ENCODE measurements at places on chromosomes 12 and 14.
A peak's percentile ranks its signal among the peaks of the same experiment; 100 is the strongest.

- no peak for DNase-seq
Measured at GRCh38 chr12:25914551-25914950, 43.9 kb upstream of the RASSF8 start.

GRCh38 chr14:49196327-49196726 is 389.9 kb downstream of the RPS29 start:
- DNase-seq: no peak

- DNase-seq: no peak
Measured at GRCh38 chr12:51430196-51430895, 5.7 kb downstream of the SLC4A8 start.

DNA sequence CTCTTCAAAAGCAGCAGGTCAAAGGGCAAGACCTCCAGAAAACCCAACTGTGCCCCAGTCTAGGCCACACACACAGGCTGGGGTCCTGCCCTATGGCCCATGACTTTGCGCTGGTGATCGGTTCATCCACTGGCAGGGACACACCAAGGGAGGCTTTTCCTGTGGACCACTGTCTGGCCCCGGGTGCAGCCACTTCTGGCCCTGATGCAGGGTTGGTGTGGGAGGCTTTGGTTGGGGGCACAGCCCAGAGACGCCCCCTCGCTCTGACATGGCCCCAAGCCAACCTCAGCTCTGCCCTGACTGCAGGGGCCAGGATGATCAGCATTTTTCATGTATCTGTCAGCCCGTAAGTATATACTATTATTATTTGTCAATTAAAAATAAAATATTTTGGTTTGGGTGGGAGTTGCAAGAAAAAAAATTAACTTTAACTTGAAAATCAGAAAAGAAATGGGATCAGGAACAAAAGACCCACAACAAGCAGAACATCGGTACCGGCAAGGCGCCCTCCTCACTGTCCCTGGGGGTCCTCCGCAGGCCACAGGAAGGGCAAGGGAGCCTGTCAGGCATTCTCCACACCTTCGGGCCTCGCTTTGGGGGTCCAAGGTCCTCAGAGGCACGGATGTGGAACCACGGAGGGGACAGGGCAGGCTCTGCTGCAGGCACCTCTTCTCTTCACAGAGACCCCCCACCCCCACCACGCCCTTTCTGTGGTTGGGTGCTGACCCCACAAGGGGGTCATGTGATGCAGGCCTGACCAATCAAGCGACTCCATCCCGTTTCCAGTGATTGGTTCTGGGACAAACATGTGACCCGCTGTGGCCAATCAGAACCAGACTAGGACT is 181.5 kb upstream of the SFSWAP start:
- DNase-seq: peak; percentile 42

GRCh38 chr14:105211758-105212089 is 30.6 kb upstream of the NUDT14 start:
- DNase-seq: no peak

DNA sequence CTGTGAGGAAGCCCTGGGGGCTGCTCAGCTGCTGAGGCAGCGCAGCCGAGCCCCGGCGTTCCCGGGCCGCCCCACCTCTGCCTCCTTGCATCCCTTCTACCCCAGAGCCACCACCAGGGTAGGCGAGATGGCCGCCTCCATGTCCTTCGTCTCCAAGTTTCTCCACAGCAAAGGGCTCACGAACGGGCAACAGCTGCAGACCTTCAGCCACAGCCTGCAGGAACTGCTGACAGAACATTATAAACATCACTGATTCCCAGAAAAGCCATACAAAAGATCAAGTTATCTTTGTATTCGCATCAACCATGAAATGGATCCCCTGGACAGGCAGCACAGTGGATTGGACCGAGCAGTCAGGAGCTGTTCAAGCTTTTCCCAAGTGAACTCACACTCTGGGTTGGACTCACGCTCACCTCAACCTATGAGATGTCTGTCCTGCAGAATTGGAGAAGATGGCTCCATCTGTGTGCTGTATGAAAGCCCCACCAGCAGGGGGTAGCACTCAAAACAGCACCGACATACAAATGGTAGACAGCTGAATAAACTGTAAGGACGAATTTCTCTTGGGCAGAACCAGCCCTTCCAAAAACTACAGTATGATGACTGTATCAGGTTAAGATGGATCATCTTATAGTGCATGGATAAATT is 19.4 kb upstream of the A2M start:
- DNase-seq: no peak

GRCh38 chr12:120373683-120374082 is 4.7 kb upstream of the MSI1 start:
- no peak for DNase-seq

GRCh38 chr12:12474931-12475795 is 87.5 kb downstream of the DUSP16 start:
- DNase-seq: no peak

GRCh38 chr12:114681116-114681871 is 2.7 kb downstream of the TBX3 start:
- peak; percentile 52 for DNase-seq

DNA sequence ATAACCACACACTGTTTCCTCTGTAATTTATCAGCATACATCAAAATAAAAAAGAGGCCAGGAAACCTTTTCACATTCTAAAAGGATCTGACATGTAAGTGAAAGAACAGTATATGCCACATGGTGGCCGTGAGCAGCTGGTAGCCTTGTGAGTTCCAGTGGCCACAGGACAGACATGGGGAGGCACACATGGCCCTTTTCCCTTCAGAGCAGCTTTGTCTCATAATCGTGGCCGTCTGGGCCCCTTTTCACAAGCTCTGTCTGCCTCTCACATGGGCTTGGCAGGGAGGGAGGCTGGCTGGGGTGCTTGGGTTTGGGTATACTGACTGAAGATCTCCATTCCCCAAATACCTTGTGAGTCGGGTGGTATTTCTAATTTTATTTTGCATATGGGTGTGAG is 1.5 kb upstream of the ZDHHC22 start:
- DNase-seq: no peak

DNA sequence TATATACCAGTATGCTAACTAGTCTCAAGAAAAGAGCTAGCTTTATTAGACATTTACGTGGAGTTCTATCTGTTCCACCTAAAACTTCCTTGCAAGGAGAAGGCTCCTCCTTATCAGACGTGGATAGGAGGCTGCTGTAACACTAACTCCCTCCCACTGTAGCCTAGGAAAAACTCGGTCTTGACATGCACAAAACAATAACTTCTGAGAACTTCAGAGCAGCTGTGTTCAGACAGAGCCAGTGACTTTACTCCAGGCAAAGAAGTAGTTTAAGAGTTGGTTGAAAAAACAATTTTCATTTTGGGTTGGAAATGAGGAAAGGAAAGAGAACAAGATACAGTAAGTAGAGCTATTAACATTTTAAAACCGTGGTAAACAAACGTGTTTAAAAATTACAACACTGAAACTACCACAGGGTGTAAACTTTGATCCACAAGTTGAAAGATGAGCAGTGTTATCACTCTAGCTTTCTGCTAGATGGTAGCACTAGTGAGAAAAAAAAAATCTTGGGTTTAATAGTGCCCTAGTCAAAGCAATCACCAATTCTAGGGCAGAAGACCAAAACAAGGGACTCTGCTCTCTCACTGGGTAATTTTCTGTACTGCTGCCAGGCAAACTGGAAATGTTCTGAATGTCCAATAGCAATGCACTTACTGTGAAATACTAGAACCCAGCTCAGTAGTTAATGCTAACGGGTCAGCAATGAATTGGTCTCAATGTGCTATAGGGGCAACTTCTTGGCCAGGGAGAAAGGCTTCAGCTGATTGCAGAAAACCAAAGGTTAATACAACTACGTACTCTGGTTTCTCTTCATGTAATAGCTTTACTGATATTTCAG is 2.4 kb downstream of the ATF7 start:
- DNase-seq: no peak

GRCh38 chr12:76697849-76698248 is 66.1 kb upstream of the ZDHHC17 start:
- no peak for DNase-seq

GRCh38 chr14:94903883-94904282 is 134.0 kb upstream of the GSC start:
- DNase-seq: no peak

DNA sequence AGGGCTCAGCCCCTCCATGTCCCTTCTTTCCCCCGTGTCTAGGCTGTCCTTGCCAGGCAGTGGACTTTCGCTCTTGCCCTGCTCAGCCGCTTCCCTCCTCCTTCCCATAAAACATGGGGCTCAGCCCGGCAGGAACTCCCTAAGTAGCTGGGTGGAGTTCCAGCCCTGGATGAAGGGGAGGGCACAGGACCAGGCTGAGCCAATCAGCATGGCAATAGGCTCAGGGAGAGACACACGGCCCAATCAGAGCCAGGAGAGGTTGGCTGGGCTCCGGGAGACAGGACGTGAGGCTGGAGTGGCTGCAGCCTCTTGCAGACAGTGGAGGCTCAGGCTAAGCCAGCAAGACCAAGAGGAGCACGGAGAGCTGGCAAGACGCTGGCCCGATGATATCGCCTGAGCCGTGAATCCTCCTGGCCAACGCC is 54.3 kb downstream of the GALNT9 start:
- peak; percentile 96 for DNase-seq

DNA sequence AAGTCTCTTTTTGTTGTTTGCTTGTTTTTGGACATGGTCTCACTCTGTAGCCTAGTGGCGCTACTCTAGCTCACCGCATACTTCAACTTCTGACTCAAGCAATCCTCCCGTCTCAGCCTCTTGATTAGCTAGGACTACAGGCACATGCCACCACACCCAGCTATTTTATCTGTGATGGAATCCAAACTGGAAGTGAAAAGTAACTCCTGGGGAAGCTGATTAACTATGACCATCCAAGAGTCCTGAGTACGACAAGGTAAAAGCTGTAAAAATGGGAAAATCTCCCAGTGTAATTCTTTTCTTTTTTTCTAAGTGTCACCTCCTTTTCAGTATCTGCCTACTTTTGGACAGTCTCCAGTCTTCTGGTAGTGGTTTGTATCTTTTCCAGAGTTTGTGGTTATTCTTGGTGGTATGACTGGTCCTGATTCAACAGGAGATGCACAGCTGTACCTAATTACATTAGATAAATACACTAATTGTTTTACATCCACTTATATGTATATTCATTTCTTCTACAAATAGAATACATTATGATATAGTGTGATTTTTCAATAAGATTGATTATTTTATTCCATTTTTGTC is 97.8 kb downstream of the SLC6A15 start:
- DNase-seq: peak; percentile 65

DNA sequence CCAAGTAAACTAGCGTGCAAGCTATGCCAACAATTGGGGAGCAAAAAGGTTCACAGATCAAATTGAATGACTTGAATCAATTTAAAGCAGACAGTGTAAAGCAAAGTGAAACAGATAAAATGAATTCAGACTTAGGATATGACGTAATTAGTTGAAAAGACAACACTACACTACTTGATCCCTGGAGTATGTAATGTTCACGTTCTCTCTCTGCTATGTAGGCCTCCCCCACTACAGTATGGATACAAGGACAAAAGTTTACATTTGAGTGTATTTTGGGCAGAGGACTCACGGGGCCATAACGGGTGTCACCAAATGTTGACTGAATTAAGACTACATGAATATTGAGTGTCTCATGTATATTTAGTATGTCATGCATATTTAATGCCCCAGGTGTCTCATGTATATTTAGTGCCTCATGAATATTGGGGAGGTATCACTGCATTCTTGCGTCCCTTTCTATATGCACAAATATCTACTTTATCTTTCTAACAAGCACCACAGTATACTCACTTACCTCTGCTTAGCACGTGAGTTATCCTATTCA is 44.5 kb downstream of the RERGL start:
- DNase-seq: no peak

- DNase-seq: no peak
Measured at GRCh38 chr14:46747001-46747652, 95.5 kb upstream of the RPL10L start.

GRCh38 chr14:92644171-92644969 is 104.1 kb downstream of the LGMN start:
- peak; percentile 80 for DNase-seq

GRCh38 chr14:60346706-60347105 is 97.7 kb downstream of the PPM1A start:
- peak; percentile 57 for DNase-seq

DNA sequence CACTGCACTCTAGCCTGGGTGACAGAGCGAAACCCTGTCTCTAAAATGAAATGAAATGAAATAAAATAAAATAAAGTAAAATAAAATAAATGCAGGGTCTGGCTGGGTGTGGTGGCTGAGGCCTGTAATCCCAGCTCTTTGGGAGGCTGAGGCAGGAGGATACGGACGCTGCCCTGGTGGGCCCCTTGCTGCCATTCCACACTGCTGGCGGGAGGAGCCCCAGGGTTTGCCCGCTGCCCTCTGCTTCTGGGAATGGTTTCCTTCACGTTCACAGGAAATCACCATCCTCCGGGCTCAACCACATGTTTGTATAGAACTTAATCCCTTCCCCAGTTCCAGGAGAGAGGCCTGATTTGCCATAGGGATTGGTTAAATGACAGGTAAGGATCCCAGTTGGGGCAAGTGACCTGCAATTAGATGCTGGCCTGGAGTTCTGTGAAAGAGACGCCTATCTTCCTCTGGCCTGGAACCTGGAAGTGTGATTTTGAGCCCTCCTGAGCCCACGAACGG is 29.3 kb downstream of the CALM1 start:
- no peak for DNase-seq

GRCh38 chr12:88258396-88258795 is 116.3 kb downstream of the TMTC3 start:
- no peak for DNase-seq

DNA sequence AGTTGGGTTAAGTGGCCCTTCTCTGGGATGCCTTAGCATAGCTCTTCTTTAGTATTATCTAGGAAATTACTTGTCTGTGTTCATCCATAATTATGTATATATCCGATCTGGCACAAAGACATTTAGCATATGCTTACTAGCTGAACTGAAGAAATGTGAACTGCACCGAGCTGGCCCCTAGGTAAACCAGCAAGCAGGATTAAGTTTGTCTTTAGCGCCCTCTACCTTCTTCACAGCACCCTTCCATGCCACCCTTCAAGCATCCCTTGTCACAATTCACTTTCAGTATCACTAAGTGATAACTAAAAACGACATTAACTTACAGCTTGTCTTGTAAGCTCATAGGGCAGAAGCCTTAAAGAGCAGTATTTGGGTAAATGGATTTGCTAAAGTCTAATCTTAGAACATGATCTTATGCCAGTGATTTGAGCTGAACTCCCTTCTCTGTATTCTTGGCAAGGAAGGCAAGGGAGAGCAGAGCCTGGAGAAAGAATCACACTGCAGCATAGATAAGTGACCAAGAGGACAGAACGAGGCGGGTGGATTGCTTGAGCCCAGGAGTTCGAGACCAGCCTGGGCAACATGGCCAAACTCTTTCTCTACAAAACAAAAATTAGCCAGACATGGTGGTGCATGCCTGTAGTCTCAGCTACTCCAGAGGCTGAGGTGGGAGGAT is 2.6 kb upstream of the HAL start:
- DNase-seq: peak; percentile 76

DNA sequence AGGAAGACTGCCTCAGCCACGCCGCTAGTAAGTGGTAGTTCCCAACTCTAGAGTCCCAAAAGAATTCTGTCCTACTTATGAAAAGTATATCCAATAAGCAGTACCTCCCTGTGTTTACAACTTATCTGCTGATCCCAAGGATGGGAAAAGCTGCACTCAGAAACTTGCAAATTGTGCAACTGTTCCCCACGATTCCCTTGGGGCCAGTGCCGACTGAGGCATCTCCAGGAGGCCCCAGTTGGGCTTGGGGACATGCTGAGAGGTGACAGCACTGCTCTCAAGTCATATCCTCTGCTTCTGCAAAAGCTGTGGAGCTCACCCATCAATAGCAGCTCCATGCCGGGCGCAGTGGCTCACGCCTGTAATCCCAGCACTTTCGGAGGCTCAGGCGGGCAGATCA is 23.7 kb downstream of the SPRING1 start:
- peak; percentile 51 for DNase-seq

- DNase-seq: no peak
Measured at GRCh38 chr14:92792885-92793284, 1.2 kb upstream of the GOLGA5 start.

GRCh38 chr12:122840580-122841513 is 5.6 kb downstream of the HIP1R start:
- peak; percentile 95 for DNase-seq

All from islet precursor cell (in vitro differentiated cells).